ENCODE measurements at places on chromosomes 12 and 14. TPM values are rescaled to one million over a fixed set of nuclear protein-coding genes. Genes with fewer than 3 reads are reported as not detected.
A peak's percentile ranks its signal among the peaks of the same experiment; 100 is the strongest.

GRCh38 chr12:12723681-12724420 lies 6.7 kb downstream of the CDKN1B start:
- peak; percentile 65 for DNase-seq

- no peak for DNase-seq
Observed at GRCh38 chr12:24042651-24043050, 93.2 kb upstream of the SOX5 start.

DNA sequence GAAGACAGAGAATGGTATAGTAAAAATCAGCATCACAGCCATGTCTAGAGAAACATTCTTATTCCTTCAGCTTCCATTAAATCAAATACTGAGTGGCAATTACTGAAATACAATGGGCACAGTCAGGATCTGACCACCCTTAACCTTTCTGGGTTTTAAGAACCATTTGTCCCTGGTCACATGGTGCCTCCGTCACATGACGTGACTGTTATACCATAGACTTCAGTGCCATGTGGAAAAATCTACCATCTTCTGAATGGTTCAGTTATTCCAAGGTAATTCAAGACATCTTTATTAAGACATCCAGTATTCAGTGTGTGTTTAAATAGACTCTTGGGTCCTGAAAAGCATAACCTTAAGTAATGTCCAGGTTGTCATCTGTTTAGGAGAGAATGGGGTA lies 553.1 kb upstream of the FLRT2 start:
- no peak for DNase-seq

DNA sequence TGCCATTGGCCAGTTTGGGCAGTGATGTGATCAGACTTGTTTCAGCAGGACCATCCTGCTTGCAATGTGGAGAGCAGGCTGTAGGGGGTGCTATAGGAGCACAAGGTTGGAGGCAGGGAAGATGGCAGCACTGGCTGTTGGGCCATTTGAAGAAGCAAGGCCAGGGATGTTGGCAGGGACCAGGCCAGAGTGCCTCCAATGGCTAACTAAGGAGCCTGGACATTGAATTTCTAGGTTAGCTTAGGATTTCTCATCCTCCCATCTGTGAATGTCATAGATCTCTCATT lies 23.5 kb downstream of the FGF23 start:
- DNase-seq: peak; percentile 18

GRCh38 chr14:93759719-93760307 lies 28.5 kb downstream of the PRIMA1 start:
- DNase-seq: no peak

GRCh38 chr12:57909611-57910010 lies 31.8 kb upstream of the ATP23 start:
- DNase-seq: no peak

DNA sequence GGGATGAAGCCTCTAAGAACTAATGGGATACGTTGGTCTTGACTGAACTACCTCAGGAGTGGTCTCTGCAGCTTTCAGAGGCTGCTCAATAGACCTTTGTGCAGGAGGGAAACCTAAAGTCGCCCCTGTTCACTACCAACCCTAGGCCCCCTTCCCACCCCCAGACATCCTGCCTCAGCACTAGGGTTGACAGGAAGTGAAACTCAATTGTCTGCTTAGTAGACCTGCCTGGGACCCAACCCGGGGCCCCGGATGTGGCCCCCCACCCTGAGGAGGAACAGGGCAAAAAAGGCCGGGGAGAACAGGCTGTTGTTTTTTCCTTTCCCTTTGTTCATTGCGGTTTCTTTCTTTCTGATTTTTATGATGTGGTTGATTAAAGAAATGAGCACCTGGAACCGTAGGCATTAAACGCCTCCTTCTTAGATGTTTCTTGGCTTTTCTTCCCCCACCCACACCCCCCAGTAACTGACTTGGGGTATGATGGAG lies 1.6 kb upstream of the DGKA start:
- DNase-seq: no peak

DNA sequence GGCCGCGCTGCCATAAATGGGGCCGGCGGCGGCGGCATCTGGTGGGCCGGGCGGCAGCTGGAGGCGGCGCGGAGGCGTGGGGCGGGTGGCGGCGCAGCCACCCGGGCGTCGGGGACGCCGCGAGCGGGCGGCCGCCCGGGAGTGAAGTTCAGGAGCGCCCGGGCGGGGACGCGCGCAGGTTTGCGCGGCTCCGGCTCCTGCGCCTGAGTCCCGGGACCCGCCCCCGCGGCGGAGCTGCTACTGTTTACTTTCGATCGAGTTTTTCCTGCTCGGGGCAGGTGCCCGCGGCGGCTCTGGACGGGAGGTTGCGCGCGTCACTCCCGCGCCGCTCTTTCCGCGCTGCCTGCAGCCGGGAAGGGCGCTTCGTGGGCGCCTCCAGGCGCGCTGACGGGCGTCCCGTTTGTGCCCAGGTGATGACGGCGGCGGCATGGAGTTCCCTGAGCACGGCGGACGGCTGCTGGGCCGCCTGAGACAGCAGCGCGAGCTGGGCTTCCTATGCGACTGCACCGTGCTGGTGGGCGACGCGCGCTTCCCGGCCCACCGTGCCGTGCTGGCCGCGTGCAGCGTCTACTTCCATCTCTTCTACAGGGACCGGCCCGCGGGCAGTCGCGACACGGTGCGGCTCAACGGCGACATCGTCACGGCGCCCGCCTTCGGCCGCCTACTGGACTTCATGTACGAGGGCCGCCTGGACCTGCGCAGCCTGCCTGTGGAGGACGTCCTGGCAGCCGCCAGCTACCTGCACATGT lies at the start of gene ZBTB42:
TSS of gene ZBTB42 (plus strand) at position 331 of the 749 bp plus-strand sequence. CDS start at position 428, 97 bp downstream.
- DNase-seq: peak; percentile 70

DNA sequence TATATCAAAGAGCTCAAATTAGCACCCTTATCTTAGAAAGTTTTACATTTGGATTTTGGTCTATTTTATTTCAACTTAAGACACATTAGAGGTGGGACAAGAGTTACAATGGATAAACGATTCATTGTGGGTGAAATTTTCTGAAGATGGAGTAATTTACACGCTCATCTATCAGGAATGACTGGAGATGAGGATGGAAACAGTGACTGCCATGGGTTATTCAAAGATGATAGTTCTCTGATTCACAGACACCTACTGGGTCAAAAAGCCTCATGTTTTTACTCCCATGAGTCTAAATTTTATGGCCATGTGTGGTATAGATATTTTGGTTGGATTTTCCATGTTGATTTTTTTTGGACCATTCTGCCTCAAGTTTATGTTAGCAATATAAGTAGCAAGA lies 22.1 kb downstream of the SAMD4A start:
- DNase-seq: peak; percentile 88

DNA sequence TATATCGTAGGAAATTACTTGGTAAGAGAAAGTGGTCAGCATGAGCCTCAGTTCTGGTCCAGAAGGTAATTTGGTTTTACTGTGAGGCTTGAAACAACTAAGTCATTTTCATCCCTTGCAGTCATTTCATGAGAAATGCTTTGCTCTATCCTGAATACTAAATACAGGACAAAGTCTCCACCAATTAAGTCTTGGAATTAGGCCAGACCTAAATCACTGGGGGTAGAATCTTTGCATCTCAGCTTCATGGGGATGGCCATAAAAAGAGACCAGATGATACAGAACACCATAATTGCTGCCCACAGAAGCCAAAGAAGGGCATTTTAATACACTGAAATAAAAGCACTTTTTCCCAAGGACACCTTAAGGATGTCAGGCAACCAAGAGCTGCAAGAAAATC lies 277.9 kb upstream of the DCN start:
- no peak for DNase-seq

DNA sequence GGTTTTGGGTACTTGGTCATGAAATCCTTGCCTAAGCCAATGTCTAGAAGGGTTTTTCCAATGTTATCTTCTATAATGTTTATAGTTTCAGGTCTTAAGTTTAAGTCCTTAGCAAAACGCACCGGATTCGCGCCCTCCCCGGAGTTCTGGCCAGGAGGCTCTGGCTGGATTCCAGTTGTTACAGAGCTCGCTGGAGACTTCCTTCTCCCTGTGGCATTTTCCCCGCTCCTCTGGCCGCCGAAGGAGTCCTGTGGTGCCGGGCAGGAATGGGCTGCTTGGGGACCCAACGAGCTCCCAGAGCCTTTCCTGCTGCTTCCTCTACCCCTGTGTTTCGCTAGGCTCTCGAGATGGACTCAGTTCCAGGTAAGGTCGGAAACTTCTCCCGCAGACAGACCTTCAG lies 335.9 kb downstream of the AEBP2 start:
- no peak for DNase-seq

The KRT72 gene
- not detected for total RNA-seq

The ARMH4 gene
- 3.3 TPM for total RNA-seq

The CDKL1 gene
- total RNA-seq: 5.0 TPM

The SERPINA10 gene
- total RNA-seq: not detected

Measured in GM23248 (cell line).